ENCODE measurements at places on chromosomes 5 and 9. TPM values are rescaled to one million over a fixed set of nuclear protein-coding genes. Genes with fewer than 3 reads are reported as not detected.
A peak's percentile ranks its signal among the peaks of the same experiment; 100 is the strongest.

Gene SLC34A1
- total RNA-seq = 2.2 TPM

DNA sequence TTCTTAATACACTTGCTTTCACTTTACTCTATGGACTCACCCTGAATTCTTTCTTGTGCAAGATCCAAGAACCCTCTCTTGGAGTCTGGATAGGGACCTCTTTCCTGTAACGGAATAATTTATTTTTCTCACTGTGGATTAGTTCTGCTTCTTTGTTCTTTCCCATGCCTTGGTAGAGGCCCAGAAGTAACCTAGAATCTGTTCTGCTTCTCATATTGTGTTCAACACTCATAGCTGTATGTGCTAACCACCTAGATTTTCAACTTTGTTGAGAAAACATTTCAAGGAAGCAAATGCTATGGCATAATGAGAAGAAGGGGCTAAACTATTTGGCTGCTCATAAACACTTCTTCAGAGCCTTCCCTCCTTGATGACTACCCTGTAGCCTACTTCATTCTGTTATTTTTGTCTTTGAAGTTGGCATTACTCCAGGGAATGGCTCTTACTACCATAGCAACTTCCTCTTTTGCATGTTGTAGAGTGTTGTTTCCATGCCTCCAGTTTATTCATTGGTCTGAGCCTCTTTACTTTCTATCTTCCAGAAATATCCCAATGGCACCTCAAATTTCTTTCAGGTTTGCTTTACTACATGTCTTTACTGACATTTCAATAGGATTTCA lies 74.3 kb downstream of the KIAA0825 start:
- DNase-seq = peak; percentile 12

Gene BHMT2
- 18.3 TPM for total RNA-seq

DNA sequence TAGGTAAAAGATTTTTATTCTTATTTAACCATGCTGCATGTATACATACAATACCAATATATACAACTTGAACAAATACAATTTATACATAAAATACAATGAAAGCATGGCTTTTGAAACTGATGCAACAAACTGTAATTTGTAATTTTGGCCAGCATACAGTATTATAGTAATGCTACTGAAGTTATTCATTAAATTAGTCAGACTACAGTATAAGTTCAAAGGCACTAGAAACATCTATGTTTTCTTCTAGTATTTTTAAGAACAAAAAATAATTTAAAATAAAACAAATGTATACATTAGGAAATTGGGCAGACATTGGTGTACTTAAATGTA lies 18.8 kb downstream of the IL4 start:
- no peak for DNase-seq

Gene SVEP1
- total RNA-seq = 89.3 TPM

- DNase-seq = no peak
Observed at GRCh38 chr5:122469384-122469919, 157.4 kb downstream of the SNCAIP start.

DNA sequence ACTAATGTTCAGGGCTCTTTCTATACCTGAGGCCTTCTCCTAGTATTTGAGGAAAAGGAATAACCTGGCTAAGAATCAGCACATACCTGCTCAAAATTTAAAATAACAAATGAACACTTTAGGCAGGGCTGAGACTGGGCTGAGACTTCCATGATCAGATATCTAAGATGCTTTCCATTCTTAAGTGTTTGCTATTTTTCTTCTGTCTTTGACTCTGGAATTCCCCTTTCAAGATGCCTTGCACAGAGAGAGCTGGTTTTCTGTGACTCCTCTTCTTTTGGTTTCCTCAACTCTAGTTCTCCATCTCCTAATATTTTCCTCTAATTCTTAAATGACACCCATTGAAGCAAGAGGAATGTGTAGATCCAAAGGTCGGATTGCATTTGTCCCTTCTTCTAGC lies 61.1 kb downstream of the DPYSL3 start:
- DNase-seq = no peak

GRCh38 chr5:40017918-40018317 lies 593.1 kb upstream of the DAB2 start:
- DNase-seq = no peak

- DNase-seq = peak; percentile 8
Observed at GRCh38 chr9:115923903-115924668, 229.5 kb upstream of the PAPPA start.

Data from umbilical cord (tissue), 2 donors.